ENCODE measurements at places on chromosomes 11 and 22. TPM values are rescaled to one million over a fixed set of nuclear protein-coding genes. Genes with fewer than 3 reads are reported as not detected.

- DNase-seq, result no peak
Measured at GRCh38 chr11:44608991-44609782, 43.7 kb downstream of the CD82 start.

CNTN5 gene
- total RNA-seq, result 52.6 TPM

TSSK2 gene
- total RNA-seq, result not detected

GRCh38 chr11:82533628-82534327 is 199.9 kb downstream of the FAM181B start:
- DNase-seq, result no peak
